ENCODE measurements at places on chromosomes 5 and 9. TPM values are rescaled to one million over a fixed set of nuclear protein-coding genes. Genes with fewer than 3 reads are reported as not detected.

The FOXD4L5 gene
- not detected for total RNA-seq

DNA sequence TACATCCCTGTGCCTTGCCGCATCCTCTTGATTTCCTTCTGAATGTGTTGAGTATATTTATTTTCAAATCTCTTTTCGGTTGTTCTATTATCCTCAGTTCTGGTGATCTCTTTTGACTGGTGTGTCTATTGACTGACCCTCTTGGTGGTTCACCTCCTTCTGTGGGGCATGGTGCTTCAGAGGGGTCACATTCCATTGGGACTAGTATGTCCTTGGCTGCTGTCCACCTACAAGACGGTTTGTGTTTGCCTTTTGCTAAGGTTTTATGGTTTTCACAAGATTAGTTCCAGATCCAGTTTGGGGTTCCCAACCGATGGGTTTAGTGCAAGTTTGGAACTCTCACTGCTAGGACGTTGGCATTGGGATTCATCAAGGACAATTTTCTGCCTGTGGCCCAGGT lies 66.6 kb downstream of the PHF2 start:
- no peak for DNase-seq
- H3K4me3 ChIP-seq = no peak overlapping the region
- no peaks in the 10 kb centered on the region for H3K27me3 ChIP-seq
- no peak overlapping the region for H3K27ac ChIP-seq

DNA sequence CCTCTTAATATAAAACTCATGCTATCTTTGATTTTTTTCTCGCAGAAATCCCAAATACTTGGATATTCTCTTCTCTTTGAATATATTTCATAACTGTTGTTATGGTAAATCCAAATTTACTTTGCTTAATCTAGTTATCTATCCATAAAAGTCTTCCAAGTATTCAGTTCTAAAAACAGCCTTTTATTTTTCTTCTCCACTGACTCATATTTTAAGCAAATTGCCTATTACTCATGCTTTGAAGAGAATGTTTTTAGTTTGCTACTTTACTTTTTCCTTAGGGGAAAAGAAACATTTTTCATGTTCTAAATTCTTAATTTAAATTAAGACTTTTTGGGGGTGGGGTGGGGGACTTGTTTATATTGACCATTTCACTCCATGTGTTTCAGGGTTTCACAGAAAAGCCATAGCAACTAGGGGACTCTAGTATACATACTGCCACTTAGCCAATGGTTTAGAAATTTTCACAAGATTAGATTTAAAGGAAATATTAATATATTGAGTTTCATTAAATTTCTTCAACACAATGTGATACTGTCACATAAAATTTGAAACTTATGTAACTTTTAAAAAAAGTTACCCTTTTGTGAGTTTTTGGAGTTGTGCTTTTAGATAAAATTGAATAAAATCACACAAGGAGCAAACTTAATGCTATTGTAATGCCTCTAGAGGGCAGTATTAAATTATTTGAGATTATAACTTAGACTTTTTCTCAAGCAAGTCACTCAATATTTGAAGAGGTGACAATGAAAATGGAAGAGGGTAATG lies 545.8 kb upstream of the ARRDC3 start:
- H3K4me3 ChIP-seq = no peak overlapping the region
- no peaks in the 10 kb centered on the region for H3K27me3 ChIP-seq
- H3K36me3 ChIP-seq = no peaks in the 10 kb centered on the region
- DNase-seq = no peak

GRCh38 chr5:55933377-55934114 lies 61.2 kb downstream of the IL6ST start:
- H3K36me3 ChIP-seq = no peaks in the 10 kb centered on the region
- peaks cover 7% of the 10 kb centered on the region for H3K4me1 ChIP-seq
- no peaks in the 10 kb centered on the region for H3K27me3 ChIP-seq
- no peak for DNase-seq
- H3K4me3 ChIP-seq = no peak overlapping the region
- no peak overlapping the region for H3K27ac ChIP-seq

GRCh38 chr9:96493757-96494156 lies 43.8 kb downstream of the HABP4 start:
- H3K36me3 ChIP-seq = peaks cover 3% of the 10 kb centered on the region
- H3K27ac ChIP-seq = no peak overlapping the region
- no peaks in the 10 kb centered on the region for H3K27me3 ChIP-seq
- peaks cover 12% of the 10 kb centered on the region for H3K4me1 ChIP-seq

The OR1Q1 gene
- total RNA-seq = not detected

Measured in activated naive CD8-positive, alpha-beta T cell treated with anti-CD3 and anti-CD28 coated beads for 36 hours (primary cell).